Fibroblast of skin of left quadriceps (primary cell): ENCODE measurements at places on chromosomes 12 and 14.

- DNase-seq = peak; percentile 96
These were observed 75.0 kb upstream of the HIF1A start for GRCh38 chr14:61620130-61620946.

DNA sequence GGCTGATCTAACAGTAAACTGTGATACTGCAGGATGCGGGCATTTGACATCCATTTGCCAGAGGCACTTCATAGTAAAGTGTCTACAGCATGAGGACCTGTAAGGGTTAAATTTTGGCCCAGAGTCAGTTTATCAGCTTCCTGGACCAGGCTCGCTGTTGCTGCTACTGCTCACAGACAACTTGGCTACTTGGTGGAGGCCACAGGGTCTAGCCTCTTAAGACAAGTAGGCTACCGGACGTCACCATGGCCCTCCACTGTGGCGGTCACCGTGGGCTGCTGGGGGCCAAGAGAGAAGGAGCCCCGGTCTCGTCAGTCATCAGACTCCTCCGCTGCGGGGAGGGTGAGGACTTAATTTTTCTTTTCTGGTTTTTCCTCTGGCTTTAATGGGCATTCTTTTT lies 117.3 kb upstream of the PZP start:
- no peak for DNase-seq

DNA sequence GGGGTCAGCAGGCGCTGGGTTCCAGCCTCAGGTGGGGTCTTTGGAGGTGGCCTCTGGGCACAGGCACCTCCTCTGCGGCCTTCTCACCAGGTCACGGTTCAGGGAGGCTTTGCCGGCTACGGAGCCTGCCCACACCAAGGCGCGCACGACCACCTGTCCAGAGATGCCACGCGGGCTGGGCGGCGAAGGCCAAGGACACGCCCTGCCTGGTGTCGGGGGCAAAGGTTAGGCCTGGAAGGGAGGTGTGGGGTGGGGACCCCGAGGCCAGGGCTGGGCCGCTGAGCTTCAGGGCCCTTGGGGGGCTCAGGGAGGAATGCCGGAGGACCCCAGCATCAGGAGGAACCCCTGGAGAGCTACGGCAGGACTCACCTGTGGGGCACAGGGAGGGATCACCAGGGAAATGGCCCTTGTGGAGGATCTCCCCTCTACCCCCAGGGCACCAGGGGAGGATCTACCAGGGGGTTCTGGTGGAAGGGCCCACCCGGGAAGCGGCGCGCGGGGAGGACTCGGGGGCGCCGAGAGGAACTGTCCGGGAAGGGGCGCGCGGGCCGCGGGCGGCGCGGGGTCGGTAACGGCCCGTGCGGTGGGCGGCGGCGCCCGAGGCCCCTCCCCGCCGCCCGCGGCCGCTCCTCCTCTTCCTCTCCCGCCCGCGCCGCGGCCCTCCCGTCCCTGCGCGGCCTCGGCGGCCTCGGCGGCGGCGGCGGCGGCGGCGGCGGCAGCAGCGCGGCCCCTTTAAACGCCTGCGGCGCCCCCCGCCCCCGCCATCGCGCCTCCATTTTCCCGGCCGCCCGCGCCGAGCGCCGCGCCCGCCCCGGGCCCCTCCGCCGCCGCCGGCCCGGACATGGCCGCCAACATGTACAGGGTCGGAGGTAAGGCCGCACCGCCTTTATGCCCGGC lies at the start of gene MTA1:
MTA1 (plus strand) TSS at position 633 of the 897 bp plus-strand sequence; CDS start at position 842, 209 bp downstream.
- DNase-seq = no peak

DNA sequence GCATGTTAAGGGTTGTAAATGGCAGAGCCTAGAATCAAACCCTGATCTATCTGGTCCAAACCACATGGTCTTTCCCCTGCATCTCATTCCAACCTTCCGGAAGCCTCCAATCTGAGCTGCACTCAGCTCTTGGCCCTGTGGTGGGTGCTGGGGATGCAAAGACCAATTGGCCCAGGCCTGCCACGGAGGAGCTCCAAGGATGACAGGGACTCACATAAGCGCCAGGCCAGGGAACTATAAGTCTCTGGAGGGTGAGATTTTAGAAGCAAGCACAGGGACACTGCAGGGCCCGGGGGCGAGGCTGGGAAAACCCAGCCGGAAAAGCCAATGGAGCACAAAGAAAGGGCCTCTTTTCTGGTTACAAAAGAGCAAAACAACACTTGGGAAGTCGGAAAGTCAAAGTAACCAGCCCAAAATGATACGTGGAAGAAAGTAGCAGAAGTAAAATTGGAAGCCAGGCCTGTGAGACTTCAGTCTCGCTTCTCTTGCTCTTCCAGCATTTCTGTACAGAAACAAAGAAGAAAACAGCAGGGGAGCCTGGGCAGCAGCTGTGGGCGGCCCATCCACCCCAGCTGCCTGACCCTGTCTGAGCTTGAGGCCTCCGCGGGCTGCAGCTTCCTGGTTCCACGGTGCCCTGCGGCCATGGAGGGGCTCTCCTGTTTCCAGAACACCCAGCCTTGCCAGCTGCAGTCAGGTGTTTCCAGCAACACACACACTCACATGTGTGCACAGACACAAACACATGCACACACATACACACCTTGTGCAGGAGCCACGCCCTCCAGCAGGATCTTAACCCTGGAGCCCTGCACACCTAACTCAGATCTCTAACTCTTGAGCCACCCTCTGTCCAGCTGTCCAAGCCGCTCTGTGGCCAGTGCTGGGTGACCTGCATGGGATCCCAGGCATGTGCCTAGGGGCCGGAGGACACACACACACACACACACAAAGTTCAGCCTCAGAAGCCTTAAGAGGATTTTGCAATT lies 178.2 kb downstream of the BCL11B start:
- no peak for DNase-seq

DNA sequence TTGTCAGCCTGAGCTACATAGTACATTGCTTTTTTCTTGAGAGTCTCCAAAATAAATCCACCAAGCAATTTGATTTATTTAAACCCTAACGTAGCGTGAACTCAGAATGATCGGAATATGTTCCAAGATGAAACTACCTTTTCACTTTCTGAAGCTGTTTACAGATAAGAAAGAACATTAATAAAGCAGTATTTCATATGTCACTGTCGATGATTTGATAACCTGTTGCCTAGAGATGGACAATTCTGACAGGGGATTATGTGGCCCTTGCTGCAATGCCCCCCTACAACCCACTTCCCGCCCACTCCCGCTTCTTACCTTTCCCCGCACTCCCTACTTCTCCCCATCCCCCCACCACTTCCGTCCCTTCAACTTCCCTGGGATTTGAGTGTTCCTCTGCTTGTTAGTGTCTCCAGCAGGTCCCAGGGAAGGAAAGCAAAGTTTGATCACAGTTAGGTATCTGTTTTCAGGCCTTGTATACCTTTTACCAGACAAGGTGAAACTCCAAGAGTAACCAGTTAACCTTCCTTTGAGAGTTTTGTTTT lies 229.2 kb upstream of the HMGA2 start:
- no peak for DNase-seq

GRCh38 chr14:102951034-102951433 lies 28.6 kb downstream of the AMN start:
- DNase-seq = no peak

- no peak for DNase-seq
These were observed 83.1 kb downstream of the DUSP6 start for GRCh38 chr12:89269174-89269573.

DNA sequence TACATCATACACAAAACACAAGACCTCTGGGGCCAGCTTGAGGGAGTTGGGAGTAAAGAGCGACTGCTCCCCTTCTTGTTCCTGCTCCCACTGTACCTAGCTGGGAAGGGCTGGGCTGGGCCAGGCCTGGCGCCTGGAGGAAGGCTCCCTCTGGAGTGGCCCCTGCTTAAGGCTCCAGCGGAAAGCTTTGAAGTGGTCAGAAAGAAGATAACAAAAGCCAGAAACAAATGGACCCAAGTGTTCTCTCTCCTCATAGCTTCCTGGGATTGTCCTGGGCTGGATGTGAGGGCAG lies 25.3 kb downstream of the PRPF40B start:
- DNase-seq = no peak

DNA sequence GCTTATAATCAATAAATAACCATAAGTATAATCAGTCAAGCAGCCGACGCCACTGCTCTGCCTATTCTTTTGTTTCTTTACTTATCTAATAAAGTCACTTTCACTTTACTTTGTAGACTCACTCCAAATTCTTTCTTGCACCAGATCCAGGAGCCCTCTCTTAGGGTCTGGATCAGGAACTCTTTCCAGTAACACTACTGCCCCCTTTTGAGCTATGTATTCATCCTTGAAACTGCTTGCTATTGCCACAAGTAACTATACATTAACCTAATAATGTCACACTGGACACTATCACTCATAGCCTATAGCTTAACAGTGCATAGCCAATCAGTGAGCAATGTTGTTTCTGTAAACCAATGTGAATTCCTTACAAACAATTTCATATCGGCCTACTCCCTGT lies 2.8 kb upstream of the NID2 start:
- DNase-seq = no peak

- no peak for DNase-seq
These were observed 346.9 kb upstream of the SFSWAP start for GRCh38 chr12:131363841-131364495.

DNA sequence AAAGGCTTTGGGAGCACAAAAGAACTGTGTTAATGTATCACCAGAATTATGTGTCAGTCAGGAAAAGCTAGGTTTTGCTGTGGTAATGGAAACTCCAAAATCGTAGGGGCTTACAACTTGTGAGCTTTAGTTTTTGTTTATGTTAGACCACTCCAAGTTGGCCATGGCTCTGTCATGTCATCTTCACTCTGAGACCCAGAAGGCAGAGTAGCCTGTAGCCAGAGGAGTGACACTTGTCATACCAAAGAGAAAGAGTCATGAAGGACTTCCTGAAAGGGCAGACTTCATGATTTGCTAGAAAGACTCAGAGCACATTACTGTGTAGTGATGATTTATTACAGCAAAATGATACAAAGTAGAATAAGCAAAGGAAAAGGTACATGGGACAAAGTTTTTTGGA lies 133.6 kb upstream of the SSTR1 start:
- no peak for DNase-seq

DNA sequence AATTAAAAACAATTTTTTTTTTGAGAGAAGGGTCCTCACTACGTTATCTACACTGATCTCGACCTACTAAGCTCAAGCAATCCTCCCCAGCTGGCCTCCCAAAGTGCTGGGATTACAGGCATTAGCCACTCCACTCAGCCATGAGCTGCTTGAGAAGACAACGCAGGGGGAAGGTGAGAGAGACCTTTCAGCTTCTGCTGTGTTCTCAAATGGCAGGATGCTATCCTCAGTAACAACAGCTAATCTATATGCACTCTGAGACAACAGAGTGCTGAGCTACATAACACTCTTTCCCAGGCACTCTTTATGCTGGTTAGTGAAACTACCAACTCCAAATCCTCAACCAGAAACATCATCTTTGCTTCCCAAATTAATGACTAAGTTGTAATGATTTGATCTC lies 526.1 kb downstream of the CCER1 start:
- no peak for DNase-seq

DNA sequence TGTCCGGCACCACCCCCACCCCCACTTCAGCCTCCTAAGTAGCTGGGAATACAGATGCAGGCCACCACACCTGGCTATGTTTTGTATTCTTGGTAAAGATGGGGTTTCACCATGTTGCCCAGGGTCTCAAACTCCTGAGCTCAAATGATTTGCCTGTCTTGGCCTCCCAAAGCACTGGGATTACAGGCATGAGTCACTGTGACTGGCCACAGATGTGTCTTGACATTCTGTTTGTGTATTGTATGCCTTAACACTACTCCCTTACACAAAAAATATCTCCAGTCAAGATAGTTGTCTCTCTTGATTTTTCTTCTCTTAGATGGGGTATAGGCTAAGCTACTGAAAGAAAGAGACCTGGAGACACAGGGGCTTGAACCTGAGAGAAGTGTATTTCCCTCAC lies 17.6 kb downstream of the CLEC14A start:
- no peak for DNase-seq

DNA sequence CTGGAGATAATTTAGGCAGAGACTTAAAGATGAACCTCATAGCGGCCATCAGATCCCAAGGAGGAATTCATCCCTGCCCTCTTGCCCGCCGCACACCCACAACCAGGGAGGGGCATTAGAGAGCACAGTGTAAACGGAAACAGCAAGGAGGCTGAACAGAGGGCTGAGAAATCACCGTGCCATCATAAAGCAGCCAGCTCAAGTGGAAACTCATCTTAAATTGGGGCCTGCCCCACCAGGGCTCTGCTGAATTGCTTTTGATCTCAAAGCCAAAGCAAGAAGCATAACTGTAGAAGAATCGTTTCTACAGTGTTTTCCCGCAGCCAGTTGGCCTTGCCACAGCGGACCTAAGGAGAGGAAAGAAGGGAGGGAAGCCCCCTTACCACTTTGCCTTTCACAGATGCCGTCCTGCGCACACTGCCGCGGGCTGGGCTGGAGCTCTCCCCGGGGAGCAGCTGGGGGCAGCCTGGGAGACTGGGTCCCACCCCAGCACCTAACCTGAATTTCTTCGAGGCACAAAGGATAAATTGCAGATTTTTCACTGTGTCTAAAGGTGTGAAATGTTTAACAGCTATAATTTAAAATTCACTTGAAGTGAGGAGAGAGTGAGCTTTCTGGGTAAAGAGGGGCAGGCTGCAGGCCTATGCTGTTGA lies 51.8 kb upstream of the MMP17 start:
- no peak for DNase-seq

- peak; percentile 61 for DNase-seq
These were observed 513.3 kb upstream of the CCDC196 start for GRCh38 chr14:65972891-65973290.

DNA sequence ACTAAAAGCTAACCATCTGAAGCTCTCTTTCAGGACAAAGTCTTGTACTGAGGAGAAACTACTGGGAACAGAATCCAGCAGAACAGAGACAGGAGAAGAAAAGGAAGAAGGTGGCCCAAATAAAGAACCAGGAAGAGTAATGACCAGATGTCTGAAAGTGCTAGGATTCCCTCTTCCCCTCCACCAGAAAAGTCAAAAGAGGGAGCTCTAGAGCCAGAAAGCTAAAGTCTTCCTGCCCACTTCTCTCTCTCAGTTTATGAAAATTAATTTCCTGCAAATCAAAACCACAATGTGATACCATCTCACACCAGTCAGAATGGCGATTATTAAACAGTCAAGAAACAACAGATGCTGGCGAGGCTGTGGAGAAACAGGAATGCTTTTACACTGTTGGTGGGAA lies 47.2 kb downstream of the SPPL3 start:
- DNase-seq = no peak

DNA sequence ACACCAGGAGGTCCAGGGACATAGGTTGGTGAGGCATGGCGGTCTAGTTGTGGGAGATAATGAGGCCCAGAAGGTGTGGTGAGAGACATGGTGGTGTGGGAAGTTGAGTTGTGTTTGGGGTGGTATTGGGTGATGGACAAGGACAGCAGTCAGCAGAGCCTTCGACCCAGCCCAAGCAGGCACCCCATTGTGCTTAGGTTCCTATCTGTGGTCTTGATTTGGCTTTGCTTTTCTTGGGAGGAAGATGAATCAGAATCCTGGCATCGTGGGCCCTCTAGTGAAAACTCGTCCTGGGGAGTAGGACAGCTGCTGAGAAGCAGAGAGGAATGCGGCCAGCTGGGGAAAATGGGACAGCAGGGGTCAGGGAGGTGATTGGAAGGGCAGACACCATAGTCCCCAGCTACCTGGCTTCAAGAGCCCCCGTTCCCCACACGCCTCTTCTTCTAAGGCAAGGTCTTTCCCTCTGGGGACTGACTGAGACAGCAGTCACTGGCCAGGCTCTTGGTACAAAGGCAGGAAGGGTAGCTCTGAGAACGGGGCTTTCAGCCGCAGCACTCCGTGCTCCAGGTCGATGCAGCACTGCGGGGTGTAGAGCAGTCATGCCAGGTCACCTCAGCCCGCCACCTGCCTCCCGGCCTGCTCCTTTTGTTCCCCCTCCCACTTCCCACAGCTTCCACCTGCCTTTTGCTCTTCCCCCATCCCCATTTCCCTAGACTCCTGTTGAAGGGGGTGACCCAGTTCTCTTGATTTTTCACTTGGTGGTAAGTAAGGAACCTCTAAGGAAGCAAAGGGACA lies 7.9 kb downstream of the NRIP2 start:
- no peak for DNase-seq

GRCh38 chr12:95326445-95326844 lies 108.8 kb downstream of the VEZT start:
- peak; percentile 77 for DNase-seq
